ENCODE measurements at places on chromosomes 11 and 22.
A peak's percentile ranks its signal among the peaks of the same experiment; 100 is the strongest.

DNA sequence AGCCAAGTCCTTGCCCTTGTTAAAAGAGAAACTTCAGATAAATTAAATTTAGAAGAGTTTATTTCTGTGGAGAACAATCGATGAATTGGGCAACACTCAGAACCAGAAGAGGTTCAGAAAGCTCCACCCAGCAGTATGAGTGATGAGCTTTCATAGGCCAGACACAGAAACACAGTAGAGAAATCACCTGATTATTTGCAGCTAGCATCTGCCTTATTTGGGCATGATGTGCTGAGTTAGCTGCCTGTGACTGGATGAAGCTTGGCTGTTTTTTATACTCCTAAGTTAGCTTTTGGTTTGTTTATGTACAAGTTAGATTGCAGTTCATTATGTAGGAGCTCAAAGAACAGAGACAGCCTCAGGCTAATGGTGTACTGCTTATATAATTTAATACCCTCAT is 269.5 kb upstream of the SESN3 start:
- DNase-seq = no peak

- DNase-seq = no peak
Observed at GRCh38 chr11:123892031-123892430, 6.6 kb upstream of the TMEM225 start.

GRCh38 chr22:24329453-24329852 is 58.8 kb downstream of the SPECC1L start:
- no peak for DNase-seq

GRCh38 chr11:22130462-22131053 is 62.3 kb upstream of the ANO5 start:
- no peak for DNase-seq

- DNase-seq = no peak
Observed at GRCh38 chr11:123590296-123590912, 64.0 kb downstream of the SCN3B start.

DNA sequence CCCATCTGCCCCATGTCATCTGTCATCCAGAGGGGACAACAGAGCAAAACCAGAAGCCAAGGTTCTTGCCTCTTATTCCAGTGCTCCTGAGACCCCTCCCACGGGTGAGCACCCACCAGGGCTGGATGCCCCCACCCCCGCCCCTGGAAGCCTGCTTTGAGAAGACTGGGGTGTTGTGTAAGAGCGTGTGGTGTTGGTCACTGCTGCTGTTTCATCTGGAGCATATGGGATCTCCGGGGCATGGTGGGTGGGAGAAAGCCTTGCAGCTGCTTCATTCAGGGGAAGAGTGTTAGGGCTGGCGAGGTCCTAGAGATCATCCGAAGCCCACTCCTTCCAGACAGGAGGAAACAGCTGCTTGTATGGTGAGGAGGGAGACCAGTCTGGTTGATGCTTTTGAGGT is 54.1 kb downstream of the CHRDL2 start:
- no peak for DNase-seq

DNA sequence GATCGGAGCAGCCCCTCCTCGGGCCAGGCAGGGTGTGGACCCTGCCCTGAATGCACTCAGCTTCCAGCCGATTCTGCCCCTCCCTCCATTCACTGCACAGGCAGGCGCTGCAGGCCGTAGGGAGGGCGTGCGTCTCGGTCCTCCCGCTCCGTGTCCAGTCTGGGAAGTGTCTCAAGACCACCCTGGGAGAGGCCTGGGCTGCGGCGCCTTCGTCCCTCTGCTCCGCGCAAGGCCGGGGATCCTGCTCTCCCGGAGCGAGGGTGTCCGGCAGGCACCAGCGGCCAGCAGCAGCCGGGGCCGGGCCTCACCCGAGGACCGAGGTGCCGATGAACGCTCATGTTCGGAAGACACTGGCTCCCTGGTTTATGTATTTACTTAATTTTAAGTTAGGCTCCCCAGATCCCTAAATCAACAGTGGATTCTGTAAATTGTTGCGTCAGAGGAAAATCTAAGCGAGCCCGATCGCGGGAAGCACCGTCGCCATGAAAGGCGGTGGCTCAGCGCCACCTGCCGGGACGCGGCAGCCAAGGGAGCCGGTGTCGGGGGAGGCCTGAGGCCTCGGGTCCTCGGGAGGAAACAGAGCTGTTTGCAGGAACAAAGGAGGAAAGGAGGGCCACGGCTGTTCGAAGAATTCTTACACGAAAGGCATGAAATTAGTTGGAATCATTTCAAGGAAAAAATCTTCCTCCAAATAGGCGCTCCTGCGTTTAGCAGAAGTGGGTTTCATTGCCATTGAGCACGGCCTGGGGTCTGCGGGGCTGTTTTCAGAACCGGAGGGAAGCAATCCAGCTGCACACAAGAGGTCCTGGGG is 195.3 kb downstream of the BRD1 start:
- no peak for DNase-seq

GRCh38 chr11:114713756-114714155 is 35.4 kb downstream of the NXPE2 start:
- DNase-seq = no peak

- DNase-seq = no peak
Observed at GRCh38 chr11:88363648-88364065, 26.1 kb upstream of the CTSC start.

GRCh38 chr11:12802418-12803085 is 128.3 kb downstream of the TEAD1 start:
- no peak for DNase-seq

- no peak for DNase-seq
Observed at GRCh38 chr22:49973018-49973961, 12.7 kb downstream of the PIM3 start.

GRCh38 chr11:40280159-40281051 is 1179.0 kb downstream of the LRRC4C start:
- no peak for DNase-seq

DNA sequence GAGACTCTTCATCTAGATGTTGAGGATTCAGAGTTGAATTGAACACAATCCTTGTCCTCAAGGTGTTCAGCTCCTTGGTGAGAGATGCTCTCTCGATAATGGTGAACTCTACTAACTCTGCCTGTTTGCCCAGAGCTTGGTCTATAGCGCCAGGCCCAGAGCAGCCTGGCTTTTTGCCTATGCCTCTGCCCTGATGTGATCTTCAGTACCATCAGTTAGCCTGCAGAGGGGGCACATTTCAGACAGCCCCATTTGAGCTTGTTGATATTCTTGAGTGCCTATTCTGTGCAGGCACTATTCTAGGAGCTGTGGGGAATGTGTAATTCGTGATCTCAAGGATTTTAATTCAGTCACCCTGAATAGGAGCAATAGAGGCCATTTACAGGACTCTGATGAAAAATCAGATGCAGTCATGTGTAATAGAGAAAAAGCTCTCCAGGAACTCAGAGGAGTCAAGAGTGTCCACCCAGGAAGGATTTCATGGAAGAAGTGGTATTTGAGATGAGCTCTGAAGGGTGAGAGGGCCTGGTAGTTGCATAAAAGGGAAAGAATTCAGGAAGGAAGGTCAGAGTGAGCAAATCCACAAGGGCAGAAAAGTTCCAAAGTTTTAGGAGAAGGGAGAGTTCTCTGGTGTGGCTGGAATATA is 19.3 kb downstream of the GTPBP1 start:
- peak; percentile 43 for DNase-seq

GRCh38 chr11:5171856-5172255 is 17.3 kb upstream of the OR52A1 start:
- no peak for DNase-seq

DNA sequence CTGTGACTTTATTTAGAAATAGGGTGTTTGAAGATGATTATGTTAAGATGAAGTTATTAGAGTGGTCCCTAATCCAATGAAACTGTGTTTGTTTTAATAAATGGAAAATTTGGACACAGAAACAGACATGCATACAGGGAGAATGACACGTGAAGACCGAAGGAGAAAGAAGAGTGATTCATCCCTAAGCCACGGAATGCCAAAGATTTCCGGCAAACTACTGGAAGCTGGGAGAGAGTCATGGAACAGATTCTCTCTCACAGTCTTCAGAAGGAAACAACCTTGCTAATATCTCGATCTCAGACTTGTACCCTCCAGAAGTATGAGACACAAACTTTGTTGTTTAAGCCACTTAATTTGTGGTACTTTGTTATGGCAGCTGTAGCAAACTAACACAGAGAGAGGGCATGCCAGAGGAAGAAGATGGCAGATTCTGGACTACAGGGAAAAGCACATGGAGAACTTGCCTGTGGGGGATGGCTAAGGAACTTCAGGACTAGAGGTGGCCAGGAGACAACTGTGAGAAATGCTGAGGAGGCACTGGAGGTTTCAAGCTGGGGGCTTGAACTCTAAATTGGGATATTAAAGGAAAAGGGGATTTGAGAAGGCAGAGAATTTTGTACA is 733.5 kb upstream of the CCDC90B start:
- no peak for DNase-seq

DNA sequence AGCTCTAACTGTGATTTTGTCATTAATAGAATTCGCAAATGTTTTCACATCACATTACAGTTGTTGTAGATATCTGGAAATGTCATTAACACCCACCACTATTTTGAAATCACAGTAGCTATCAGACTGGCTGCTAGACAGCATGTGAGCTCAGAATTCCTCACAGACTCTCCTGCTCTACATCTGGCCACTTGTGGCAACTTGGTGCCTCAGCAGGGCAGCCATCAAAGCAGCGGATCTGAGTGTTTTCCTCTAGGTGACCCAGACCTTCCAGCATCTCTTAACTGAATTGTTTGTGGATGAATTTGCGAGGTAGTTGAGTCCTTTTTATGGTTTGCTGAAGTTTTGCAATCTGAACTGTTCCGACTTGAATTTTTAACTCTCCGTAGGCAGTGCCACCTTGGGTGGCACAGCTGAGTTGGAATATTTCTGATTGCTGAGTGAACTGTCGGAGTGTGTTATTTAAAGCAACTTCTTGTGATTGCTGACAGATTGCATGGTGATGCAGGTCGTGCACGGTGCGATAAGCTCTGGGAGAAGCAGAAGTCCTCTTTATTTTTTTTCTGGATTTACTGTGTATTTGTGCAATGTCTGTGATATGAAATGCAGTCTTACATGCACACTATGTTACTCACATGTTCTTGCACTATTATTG is 114.0 kb upstream of the PLET1 start:
- no peak for DNase-seq

DNA sequence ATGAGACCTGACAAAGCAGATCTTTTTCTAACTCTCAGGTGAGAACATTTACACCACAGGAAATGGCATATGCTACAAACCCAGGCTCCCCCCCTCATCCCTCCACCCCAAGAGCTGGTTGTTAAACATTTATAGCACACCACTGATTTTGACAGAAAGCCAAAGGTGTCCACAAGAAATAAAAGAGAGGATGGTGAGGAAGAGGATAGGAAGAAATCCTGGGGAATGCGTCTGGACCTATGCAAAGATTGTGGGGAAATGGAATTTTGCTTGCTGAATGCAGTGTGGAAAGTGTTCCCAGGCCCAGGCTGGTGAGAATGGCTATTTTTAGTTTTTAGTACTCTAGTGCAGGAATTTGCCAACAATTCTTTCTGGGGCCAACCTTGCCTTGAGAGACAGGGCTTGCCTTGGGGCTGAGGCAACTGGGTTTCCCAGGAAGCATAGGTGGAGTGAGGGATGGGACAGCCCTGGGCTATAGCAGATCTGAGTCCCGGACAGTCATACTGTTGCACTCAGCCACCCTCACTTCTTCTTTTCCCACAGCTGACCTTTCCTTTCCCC is 163.9 kb downstream of the ADAMTS15 start:
- no peak for DNase-seq

DNA sequence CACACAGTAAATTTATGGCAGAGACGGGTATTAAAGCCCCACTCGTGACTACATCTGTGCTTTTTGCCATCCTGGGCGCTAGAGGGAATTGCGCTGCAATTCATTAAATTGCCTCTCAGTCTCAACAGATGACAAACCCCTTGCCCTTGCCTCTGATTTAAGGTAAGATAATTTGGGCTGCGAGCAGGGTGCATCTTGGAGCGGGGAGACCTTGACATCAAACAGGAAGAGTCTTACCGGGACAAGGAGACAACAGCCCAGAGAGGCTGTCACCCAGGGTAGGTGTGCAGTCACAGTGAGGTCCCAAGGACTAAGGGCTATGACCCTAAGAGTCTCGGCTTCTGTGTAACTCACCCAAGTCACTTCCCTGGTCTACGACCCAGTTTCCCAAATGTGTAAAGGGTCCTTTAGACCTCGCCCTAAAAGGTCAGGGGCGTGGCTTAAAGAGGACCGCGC is 449 bp upstream of the TOM1 start:
- peak; percentile 48 for DNase-seq

DNA sequence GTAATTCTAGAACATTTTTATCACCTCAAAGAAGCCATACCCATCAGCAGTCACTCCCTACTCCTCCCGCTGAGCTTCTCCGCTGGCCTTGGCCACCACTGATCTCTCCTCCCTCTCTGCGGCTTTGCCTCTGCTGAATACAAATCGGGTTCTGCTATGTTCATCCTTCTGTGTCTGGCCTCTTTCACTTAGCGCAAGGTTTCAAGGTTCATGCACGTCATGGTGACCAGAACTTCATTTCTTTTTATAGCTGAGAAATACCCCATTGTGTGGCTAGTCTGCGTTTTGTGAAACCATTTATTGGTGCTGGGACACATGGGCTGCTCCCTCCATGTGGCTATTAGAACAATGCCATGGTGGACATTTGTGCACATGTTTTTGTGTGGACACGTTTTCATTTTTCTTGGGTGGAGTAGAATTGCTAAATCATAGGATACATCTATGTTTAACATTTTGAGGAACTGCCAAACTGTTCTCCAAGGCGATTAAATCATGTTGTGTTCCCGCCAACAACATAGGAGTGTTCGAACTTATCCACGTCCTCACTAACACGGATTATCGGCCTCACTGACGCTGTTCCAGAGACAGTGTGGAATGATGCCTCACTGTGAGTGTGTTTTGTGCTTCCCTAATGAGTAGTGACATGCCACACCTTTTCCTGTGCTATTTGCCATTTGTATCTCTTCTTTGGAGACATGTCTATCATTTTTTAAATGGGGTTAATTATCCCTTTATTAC is 24.2 kb upstream of the KRTAP5-6 start:
- no peak for DNase-seq

DNA sequence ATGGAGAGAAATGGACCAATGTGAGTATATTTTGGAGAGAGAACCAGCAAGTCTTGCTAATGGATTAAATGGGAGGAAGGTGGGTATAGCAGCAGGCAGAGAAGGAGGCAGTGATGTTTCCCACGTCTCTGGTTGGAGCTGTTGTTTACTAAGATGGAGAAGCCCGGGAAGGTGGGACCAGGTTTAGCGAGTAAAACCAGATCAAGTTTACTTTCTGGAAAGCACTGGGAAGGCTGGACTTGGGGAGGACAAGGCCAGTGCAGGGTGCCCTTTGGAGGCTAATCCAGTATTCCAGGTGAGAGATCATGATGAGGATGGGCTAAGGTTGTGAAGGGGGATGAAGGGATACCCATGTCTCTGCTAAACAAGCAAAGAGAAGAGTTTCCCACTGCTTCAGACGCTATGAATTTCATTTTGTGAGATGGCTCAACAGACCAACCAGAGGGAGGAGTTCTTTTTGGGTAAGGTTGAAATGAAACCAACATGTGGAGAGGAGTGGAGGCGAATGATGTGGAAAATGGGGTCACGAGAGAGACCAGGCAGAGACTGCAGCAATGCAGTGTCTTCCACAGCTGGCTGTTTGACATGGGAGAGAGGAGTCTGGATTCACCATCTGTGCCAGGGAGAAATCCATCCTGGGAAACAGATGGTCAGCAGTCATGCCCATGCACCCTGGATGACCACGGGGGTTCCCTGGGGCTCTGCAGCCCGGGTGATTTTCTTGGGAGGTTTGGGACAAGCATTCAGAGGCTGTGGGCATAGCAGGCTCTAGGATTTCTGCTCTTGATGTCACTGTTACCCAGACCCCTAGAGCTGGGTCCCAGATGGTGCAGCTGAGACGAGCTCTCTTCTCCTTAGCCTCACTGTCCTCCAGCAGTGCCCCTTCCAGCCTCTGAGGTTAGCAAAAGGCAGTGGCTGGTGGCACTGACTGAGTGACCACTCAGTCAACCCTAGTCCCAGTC is 24.9 kb downstream of the COMMD9 start:
- no peak for DNase-seq
